ENCODE measurements at places on chromosomes 6 and 20. TPM values are rescaled to one million over a fixed set of nuclear protein-coding genes. Genes with fewer than 3 reads are reported as not detected.

DEFB132 gene
- not detected for total RNA-seq

MDFI gene
- not detected for total RNA-seq

CST2 gene
- not detected for total RNA-seq

C20orf141 gene
- total RNA-seq: not detected

FOXS1 gene
- total RNA-seq: 0.07 TPM

MATN4 gene
- not detected for total RNA-seq

ADAT2 gene
- 3.0 TPM for total RNA-seq

TINAG gene
- not detected for total RNA-seq

SIRPD gene
- not detected for total RNA-seq

SRC gene
- total RNA-seq: 33.0 TPM

KIFC1 gene
- 36.6 TPM for total RNA-seq

POM121L2 gene
- total RNA-seq: not detected

ADIG gene
- total RNA-seq: not detected

LGSN gene
- not detected for total RNA-seq

GSTA2 gene
- not detected for total RNA-seq

GRCh38 chr20:21523281-21523868 is 9.5 kb upstream of the NKX2-2 start:
- DNase-seq: no peak

GRCh38 chr20:60249436-60249835 is 291.2 kb downstream of the CDH26 start:
- DNase-seq: peak; percentile 97

- DNase-seq: peak; percentile 83
Measured at GRCh38 chr6:37204014-37204751, 34.2 kb downstream of the PIM1 start.

GRCh38 chr6:159713984-159714383 is 13.3 kb upstream of the WTAP start:
- no peak for DNase-seq

- DNase-seq: no peak
Measured at GRCh38 chr20:10519361-10520046, 84.4 kb downstream of the SLX4IP start.

GRCh38 chr20:10319855-10320254 is 101.2 kb downstream of the SNAP25 start:
- no peak for DNase-seq

- DNase-seq: no peak
Measured at GRCh38 chr6:41017663-41018062, 21.4 kb downstream of the UNC5CL start.

DNA sequence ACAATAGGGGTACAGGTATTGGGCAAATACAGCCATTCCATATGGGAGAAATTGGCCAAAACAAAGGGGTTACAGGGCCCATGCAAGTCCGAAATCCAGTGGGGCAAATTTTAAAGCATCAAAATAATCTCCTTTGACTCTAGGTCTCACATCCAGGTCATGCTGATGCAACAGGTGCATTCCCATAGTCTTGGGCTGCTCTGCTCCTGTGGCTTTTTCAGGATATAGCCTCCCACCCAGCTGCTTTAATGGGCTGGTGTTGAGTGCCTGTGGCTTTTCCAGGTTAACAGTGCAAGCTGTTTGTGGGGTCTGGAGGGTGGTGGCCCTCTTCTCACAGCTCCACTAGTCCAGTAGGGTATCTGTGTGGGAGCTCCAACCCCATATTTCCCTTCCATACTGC is 607.1 kb downstream of the MEI4 start:
- no peak for DNase-seq

DNA sequence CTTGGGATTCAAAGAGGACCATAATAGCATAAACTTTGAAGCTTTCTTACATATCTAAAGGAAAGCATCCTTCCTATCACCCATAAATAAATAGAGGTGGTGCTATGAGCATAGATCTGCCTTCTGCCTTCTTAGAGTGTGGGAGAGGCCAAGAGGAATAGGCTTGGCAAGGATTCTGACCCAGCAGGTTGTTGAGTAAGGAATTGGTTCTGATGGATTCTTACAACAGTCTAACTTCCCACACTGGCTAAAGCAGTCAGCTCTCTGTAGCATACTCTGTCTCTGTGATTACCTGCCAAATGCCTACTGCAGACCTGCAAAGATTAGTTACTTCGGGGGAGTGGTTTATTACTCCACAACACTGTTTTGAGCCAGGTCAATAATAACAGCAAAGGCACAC is 198.0 kb upstream of the RAB32 start:
- no peak for DNase-seq

- no peak for DNase-seq
Measured at GRCh38 chr6:47464052-47464451, 13.5 kb upstream of the CD2AP start.

- no peak for DNase-seq
Measured at GRCh38 chr6:79170959-79171358, 63.5 kb downstream of the HMGN3 start.

- DNase-seq: no peak
Measured at GRCh38 chr20:61758564-61759200, 307.0 kb downstream of the TAF4 start.

DNA sequence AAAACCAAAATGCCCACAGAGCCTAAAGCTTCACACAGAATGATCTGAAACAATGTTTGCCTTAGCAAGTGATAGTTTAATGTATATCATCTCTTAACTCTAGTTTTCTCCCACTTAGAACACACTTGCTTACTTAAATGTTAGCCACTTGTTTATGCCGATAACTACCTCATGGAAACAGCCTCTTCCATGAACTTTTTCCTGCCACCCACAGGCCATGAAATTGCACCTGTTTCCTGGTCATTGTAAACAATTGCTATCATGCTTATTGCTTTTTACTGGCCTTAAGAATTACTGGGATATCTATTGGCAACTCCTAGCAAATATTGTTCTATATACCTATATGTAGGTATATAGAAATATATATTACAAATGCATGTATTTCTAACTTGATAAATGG is 231.1 kb downstream of the HDGFL1 start:
- DNase-seq: no peak

- peak; percentile 59 for DNase-seq
Measured at GRCh38 chr6:45724511-45724910, 291.1 kb downstream of the CLIC5 start.

DNA sequence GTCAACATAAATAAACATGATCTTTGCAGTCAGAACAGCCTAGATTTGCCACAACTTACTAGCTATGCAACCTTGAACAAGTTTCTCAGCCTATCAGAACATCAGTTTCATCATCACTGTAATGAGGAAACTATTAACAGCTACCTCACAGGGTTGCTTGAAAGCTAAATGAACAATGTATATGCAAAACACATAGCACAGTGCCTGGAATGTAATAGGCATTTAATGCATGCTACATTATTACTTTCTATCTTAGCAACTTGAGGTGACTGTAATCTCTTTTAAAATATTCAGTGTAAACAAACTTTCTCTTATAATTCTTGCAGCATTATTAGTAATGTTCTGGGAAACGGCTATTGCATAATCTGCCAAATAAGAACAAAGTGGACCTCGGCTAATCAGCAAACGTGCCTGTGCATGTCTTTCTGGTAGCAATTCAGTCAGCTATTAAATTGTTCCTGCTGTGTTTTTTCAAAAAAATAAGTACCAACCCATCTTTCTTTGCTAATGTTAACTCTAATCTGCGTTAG is 61.5 kb downstream of the SYNE1 start:
- peak; percentile 27 for DNase-seq

DNA sequence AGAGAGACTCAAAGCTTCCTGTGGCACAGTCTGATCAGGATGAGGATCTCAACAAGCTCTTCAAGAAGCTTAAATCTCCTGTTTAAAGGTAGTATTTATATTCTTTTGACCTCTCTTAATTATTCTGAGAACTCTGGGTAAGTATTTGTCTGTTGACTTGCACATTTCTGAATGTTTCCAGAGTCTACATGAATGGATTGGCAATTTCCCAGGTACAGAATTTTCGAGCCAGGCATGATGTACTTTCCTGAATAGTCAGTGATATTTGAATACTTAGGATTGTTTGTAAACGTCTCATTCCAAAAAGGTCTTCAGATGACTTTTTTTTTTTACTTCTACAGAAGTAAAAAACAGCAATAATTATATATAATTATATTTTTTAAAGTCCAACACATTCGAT is 293.4 kb downstream of the TBC1D32 start:
- no peak for DNase-seq

GRCh38 chr20:50363027-50363426 is 147.2 kb upstream of the PTPN1 start:
- DNase-seq: no peak

- DNase-seq: peak; percentile 66
Measured at GRCh38 chr6:112956696-112957535, 609.8 kb downstream of the RFPL4B start.

- no peak for DNase-seq
Measured at GRCh38 chr20:23666698-23667097, 22.1 kb downstream of the CST4 start.

DNA sequence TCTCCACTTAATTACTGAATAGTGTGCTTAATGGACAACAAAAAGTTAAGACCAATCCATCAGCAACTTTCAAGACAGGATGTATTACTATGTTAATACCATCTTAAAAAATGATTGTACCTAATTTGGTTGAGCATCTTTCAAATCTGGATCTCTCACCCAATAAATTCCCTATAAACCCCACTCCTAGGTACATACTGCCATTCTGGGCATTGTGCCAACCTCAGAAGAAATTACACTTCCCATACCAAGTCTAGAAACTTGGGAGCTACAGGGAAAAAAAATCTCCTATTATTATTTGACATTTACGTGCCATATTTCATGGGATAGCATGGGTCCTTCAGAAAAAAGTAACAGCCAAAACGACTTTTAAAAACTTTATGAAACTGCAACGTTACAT is 5.1 kb downstream of the SYNCRIP start:
- DNase-seq: no peak

- DNase-seq: peak; percentile 60
Measured at GRCh38 chr6:118705544-118706491, 54.4 kb upstream of the CEP85L start.

- DNase-seq: no peak
Measured at GRCh38 chr6:168344338-168344737, 24.8 kb upstream of the DACT2 start.

DNA sequence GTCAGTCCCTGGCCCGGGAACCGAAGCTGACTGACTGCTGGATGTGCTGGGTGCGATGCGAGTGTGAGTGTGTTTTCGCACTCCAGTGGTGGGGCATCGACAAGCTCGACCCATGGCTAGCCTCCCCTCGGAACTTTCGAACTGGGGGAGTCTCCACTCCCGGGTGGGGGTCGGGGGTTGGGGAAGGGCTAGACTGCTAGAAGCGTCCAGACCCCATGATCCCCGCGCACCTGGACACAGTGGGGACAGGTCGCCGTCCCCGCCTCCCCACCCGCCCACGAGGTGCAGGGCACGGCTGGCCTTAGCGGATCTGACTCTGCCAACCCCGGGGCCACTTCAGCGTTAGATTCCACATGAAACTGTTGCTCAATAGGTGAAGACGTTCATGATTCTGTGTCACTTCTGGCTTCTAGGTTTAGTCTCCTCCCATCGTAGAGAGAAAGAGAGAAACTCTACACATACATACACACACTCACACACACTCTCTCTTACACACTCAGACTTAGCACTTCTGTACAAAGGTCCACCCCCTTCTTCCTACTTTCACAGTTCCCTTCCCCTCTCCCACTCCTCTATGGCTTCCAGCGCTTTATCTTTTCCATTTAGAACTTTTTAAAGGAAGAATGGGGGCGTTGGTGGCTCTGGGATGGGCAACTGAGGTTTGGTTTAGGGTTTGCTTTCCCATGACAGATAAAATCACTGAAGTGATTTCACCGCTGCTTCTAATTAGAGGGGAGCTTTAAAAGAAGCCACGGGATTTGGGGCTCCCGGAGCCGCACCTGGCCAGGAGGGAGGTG is 5.1 kb upstream of the TFAP2A start:
- DNase-seq: no peak

DNA sequence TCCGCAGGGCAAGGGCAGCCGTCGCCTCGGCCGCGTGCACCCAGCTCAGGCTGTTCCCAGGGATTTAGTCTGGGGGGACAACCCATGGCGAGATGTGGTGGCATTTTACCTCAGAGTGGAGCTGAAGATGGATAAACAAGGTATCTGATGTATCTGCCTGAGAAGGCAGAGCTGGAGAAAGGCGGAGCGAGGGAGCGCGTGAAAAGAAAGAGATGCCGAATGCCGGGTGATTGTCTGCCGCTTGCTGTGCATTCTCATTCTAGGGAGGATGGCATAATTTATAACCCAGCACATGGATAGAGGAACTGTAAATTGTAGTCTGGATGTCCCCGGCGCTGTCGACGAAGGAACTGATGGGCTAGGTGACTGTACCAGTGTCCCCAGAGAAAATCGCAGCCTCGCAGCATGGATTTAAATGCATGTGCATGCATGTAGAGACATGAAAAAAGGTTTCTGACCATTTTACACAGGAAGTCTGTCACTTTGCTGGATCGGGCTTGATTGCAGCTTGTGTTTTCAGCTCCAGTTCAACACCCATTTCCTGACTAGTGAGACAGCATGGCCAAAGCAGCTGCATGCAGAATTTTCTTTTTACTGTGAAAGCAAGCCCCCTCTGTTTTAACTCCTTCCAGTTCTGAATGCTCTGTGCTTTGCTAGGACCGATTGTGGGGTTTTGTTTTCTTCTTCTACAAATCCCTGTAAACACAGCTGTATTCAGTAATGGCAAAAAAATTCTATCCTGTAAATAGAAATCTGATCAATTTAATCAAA is 149.7 kb downstream of the PRL start:
- peak; percentile 4 for DNase-seq

GRCh38 chr6:52390361-52390727 is 28.4 kb downstream of the PAQR8 start:
- peak; percentile 65 for DNase-seq

- DNase-seq: no peak
Measured at GRCh38 chr6:160139420-160139851, 17.8 kb downstream of the SLC22A1 start.

GRCh38 chr6:116373940-116374339 is 3.2 kb downstream of the DSE start:
- no peak for DNase-seq

- DNase-seq: no peak
Measured at GRCh38 chr6:157442291-157442690, 61.3 kb downstream of the ZDHHC14 start.

DNA sequence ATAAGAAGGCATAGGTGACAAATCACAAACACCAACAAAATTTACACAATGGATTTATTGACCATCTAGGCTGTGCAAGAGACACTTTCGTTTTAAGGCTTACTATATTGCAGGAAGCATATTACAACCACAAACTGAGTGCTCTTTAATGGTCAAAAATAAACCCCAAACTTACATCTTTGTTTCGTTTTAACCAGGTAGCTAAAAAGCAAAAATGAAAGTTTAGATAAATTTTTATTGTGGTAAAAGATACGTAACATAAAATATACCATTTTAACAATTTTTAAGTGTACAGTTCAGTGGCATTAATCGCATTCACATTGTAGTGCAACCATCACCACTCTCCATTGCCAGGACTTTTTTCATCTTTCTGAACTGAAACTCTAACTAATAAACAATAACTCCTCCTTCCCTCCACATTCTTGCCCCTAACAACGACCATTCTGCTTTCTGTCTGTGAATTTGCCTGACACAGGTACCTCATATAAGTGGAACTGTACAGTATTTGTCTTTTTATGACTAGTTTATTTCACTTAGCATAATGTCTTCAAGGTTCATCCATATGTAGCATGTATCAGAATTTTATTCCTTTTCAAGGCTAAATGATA is 32.3 kb upstream of the DUSP22 start:
- DNase-seq: no peak

GRCh38 chr20:49627329-49627761 is 59.4 kb upstream of the PTGIS start:
- no peak for DNase-seq
